ENCODE measurements at places on chromosomes 1 and 21.

DNA sequence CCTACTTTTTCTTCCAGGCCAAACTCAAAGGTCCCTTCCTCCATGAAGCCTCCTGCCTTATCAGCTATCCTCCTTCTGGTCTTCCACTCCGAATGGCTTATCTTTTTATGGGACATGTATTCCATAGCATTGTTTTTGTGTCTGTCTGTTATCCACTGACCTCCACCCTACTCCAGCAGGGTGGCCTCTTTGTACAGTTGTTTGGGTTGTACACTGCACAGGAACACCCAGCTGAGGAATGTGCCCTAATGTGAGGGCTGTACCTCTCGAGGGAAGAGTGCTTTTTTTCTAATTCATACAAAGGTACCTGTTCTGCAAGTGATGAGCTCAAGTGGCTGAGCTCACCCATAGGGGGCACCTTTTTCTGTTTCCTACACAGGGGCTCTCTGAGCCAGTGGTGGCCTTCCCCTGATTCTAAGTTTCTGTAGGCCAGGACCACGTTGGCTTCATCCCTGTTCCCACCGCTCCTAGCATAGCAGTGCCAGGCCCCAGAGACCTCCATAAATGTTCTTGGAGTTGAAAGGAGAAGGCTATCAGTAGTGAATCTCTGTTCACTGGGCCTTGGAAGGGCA is 108.2 kb downstream of the FOXD2 start:
- no peak for DNase-seq

DNA sequence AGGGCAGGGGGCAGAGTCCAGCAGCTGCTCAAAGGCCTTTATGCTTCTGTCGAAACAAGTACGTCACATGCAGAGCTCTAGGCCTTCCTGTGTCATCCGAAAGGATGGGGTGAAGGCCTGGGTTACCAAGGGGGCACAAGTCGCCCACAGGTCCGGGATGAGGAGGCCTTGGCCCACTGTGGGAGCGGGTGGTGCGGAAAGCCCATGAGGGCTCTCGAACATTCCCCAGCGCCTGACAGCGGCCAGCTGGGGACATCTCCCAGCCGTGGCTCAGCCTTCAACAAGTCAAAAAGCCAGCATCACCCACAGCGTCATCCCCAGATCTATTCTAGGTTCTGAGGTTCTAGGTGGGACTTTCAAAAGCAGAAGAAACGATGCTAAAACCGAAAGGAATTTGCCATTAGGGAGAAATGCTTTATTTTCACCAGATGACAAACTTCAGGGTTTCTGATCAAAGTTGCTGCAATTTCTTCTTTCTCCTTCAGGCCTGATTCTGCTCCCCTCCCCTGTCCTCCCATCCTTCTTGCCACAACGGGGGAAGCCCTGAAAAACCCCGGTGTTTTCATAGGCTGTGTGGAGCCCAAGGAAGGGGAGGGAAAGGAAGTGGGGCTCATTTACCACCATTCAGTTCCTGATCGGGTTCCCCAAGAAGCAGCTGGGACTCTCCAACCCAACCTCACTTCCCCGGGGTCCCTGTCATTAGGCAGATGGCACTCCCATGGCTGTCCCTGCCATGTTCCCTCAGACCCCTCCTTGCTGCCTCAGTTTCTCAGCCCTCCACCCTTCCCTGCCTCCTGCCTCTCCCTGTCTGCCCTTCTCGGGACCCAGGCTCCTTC is 17.6 kb downstream of the GPR137B start:
- DNase-seq: no peak

- no peak for DNase-seq
Measured at GRCh38 chr21:44304877-44305293, 5.0 kb downstream of the PFKL start.

- no peak for DNase-seq
Measured at GRCh38 chr1:245201827-245202226, 47.0 kb downstream of the KIF26B start.

DNA sequence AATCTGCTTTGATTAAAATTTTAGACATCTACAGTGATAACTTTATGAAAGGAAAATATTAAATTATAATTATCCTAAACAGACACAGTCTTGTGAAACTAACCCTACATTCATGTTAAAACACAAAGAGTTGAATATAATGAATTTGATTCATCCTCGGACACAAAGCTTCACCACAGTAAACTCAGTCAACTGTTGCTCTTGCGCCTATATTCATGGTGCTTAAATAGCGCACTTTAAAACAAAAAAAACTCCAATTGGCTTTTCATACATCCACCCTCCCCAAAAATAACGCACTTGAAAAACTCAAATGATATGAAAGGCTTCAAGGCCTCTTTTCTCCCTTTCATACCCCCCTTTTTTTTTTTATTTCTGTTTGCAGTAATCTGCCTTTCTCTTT is 260.3 kb downstream of the FAF1 start:
- no peak for DNase-seq

GRCh38 chr1:172134087-172134731 is 286.3 kb upstream of the C1orf105 start:
- DNase-seq: no peak

DNA sequence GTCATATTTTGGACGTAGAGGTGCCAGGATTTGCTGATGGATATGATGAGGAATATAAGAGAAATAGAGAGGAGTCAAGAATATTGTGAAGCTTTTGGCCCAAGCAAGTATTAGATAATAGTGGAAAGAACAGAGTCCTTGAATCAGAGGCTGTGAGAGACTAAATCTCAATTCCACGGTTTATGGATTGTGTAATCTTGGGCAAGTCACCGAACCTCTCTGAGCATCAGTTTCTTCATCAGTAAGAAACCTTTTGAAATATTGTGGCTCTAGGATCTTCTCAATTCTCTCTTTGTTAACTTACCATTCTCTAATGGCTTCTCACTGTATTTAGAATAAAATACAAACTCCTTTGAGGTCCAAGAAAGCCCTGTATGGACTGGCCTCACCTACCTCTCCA is 77.6 kb downstream of the RPS6KA1 start:
- no peak for DNase-seq

DNA sequence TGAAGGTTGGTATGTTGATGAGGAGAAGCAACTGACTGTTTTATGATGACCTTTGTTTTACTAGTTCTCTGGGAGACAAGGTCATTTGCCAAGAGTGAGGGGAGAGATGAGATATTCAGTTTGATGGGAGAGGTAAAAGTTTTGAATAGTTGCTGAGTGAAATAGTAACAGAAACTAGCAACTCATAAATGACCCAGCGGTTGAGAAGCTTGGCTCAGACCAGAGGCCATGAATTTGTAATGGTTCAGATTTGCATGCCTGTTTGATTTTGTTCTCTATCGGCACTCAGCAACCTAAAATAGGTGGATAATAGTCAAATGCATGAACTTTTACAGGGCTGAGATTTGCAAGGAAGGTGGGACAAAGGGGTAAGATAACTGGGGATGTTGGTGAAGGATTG is 6.6 kb downstream of the CCDC30 start:
- no peak for DNase-seq

GRCh38 chr1:47886141-47886540 is 111.0 kb downstream of the TRABD2B start:
- DNase-seq: no peak

DNA sequence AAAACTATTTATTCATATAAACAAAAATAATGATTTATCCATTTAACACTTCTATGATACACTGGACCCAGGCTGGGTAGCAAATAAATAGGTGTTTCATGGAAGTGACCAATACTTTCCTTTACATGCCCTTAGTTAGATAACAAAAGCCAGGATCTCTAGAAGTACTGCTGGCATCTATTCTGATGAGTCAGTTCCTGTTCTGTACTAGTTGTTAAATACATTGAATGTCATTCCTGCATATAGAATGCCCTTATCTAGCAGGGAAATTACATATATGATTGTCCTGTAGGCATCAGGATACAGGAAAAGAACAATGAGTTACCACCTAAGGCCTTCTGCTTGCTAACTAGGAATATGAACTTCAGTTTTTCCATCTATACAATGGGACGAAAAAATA is 130.8 kb downstream of the HFM1 start:
- no peak for DNase-seq

DNA sequence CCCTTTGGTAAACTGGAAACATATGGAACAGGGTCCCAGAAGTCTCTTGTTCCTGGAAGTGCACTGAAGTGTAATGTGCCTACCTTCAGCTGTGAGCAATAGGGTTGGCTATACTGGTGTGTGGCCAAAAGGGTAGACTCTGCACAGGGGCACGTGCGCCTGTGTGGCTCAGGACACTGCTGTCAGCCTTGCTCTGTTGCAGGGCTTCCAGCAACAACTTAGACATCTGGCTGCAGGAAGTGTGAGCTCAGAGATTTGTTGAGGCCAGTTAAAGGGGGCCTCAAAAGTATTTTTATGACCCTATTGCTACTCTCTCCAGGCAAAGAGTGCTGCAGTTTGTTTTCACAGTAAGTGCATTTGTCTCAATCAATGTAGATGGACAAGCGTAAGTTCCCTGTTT is 7.5 kb downstream of the CTPS1 start:
- DNase-seq: no peak

DNA sequence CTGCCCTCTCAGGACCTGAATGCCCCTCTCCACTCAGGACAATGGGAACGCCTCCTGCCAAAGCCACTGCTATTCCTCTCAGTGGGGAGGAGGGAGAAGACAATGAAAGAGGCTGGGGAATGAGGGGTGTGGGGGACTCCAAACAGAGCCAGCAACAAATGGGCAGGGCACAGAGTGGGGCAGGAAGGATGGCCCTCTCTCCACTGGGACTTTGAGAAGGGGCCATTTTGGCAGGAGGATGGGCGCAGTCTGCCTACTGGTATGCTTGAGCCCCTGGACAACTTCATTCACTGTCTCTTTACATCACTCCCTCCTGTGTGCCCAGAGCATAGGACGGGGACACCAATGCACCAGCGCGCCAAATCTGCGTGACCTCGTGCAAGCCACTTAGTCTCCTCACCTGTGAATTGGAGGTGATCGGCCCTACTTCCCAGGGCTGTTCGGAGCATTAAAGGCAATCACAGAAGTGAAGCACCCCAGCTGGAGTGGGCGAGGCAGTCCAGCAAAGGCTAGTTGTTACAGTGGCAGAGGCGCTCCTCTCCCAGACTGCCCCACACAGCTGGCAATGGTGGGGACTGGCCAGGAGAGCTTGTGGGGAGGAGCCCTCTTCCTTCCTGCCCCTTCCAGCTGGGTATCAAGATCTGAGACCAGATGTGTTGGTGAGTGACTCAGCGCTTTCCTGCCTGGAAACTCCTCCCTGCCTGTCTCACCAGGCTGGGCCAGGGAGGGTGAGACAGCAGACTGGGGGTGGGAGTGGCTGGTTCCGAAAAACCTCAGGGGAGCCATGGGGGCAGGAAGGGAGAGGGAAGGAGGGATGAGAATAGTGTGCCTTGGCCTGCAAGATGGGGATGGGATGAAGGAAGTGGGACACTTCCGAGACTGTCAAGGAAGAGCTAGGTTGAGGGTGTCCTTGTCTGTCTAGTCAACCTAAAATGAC is 22.4 kb upstream of the SYNC start:
- peak; percentile 92 for DNase-seq

GRCh38 chr1:35555601-35556477 is 1.4 kb downstream of the KIAA0319L start:
- DNase-seq: no peak

DNA sequence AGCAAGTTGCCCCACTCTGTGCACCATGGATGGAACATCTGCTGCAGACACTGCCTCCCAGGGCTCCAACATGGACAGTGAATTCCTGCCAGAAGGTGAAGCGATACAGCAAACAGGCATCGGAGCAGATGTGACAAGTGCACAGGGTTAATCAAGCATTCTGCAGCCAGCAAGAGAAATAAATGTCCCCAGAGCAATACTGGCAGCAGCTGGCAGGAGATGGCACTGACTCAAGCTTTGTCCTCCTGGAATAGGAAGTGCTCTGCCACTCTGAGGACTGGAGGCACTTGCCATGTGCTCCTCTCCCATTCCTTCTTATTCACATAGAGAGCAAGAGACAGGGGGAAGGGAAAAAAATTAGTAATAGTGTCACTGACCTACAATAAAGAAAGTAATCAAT is 402.7 kb upstream of the DAB1 start:
- DNase-seq: no peak

GRCh38 chr1:14027099-14027498 is 327.1 kb downstream of the PRDM2 start:
- no peak for DNase-seq

GRCh38 chr1:168907053-168907452 is 178.0 kb upstream of the DPT start:
- DNase-seq: no peak

- no peak for DNase-seq
Measured at GRCh38 chr1:201377611-201378092, at the start of gene TNNT2. TNNT2 (minus strand) TSS chr1:201377680; CDS start chr1:201373254, 4,426 bp downstream.
